Heart right ventricle (tissue), 16 donors: ENCODE measurements at places on chromosomes 16 and 17. TPM values are rescaled to one million over a fixed set of nuclear protein-coding genes. Genes with fewer than 3 reads are reported as not detected.

The WFDC1 gene
- total RNA-seq: 2.1 TPM

DNA sequence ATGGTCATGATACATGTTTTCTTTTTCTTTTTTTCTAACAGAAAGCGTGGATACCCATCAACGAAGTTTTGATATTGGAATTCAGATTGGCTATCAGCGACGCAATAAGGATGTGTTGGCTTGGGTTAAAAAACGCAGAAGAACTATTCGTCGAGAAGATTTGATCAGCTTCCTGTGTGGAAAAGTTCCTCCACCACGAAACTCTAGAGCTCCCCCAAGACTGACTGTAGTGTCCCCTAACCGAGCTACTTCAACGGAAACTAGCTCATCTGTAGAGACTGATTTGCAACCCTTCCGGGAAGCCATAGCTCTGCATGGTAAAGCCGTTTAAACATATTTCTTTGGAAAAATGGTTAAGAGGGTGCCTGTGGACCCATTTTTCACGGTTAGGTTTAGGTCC lies 11.5 kb downstream of the HAPSTR1 start:
- H3K27me3 ChIP-seq: no peaks in the 10 kb centered on the region
- DNase-seq: no peak
- no peak overlapping the region for H3K27ac ChIP-seq
- H3K36me3 ChIP-seq: peaks cover 23% of the 10 kb centered on the region
- H3K4me1 ChIP-seq: peaks cover 88% of the 10 kb centered on the region
- no peak overlapping the region for H3K4me3 ChIP-seq

- peak; percentile 46 for DNase-seq
- no peak overlapping the region for H3K4me3 ChIP-seq
- peak overlapping the region; percentile 28 for H3K27ac ChIP-seq
- H3K36me3 ChIP-seq: no peaks in the 10 kb centered on the region
- H3K4me1 ChIP-seq: peaks cover 47% of the 10 kb centered on the region
Measured at GRCh38 chr16:4522051-4522581, 16.5 kb downstream of the CDIP1 start.

The TBC1D10B gene
- 20.5 TPM for total RNA-seq

The KRTAP9-8 gene
- not detected for total RNA-seq

The CEP295NL gene
- 1.3 TPM for total RNA-seq

- no peaks in the 10 kb centered on the region for H3K36me3 ChIP-seq
- H3K27ac ChIP-seq: no peak overlapping the region
- H3K27me3 ChIP-seq: no peaks in the 10 kb centered on the region
- H3K4me3 ChIP-seq: no peak overlapping the region
- no peak for DNase-seq
Measured at GRCh38 chr16:62889097-62889496, 852.9 kb upstream of the CDH8 start.

The SLC5A2 gene
- not detected for total RNA-seq

- H3K27ac ChIP-seq: no peak overlapping the region
- H3K36me3 ChIP-seq: no peaks in the 10 kb centered on the region
- peaks cover 75% of the 10 kb centered on the region for H3K4me1 ChIP-seq
- H3K4me3 ChIP-seq: peak overlapping the region; percentile 76
Measured at GRCh38 chr16:10943064-10943353, 741 bp upstream of the DEXI start.

The TBC1D3G gene
- not detected for total RNA-seq

The PIPOX gene
- total RNA-seq: 0.64 TPM

DNA sequence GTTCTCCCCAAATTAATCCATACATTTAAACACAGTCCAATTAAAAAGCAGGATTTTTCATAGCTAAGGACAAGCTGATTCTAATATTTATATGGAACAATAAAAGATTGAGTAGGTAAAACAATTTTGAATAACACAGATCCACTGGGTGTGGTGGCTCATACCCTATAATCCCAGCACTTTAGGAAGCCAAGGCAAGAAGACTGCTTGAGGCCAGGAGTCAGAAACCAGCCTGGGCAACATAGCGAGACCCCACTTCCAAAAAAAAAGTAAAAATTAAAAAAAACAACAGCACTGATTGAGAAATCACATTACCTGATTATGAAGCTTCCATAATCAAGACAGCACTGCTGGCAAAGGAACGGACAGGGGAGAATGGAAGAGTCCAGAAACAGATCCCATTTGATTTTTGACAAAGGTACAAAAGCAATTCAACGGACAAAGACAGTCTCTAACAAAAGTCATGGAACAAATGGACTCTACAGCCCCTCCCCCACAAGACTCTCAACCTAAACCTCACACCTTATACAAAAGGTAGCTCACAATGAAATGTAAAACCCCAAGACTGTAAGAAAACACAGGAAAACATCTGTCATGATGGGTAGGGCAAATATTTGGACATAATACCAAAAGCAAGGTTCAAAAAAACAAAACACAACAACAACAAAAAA lies 17.9 kb downstream of the USP7 start:
- H3K27ac ChIP-seq: no peak overlapping the region
- H3K4me1 ChIP-seq: peaks cover 97% of the 10 kb centered on the region
- no peak for DNase-seq
- no peaks in the 10 kb centered on the region for H3K36me3 ChIP-seq
- H3K27me3 ChIP-seq: no peaks in the 10 kb centered on the region
- no peak overlapping the region for H3K4me3 ChIP-seq

DNA sequence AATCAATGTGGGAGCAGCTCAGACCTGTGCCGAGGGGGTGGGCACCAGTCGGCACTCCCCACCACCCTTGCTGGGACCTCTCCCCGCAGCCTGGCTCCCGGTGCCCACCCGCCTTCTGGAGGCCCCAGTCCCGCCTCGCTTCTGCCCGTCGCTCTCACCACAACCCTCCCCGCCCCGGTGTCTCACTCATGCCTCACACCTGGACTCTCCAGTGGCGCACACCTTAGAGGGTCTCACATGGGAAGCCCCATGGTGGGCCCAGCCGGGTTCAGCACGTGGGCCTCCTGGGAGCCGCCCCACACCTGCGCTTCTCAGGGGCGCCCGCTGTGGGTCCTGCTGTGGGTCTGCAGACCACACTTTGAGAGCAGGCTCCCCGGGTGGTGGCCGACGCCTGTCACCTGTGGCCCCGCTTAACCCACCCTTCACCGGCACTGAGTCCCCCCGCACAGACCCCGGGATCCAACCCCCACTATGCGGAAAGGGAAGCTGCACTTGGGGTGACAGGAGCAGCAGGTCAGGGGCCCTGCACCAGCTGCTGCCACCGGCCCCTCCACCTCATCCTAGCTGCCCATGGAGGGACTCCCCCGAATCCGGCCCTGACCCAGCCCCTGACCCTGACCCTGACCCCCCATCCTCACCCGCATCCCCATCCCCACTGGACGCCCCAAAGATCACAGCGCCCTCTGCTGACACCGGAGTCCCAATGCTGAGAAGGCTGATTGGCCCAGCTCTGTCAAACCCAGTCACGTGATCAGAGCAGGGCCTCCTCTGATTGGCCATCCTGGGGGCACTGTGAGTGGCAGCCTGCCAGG lies 27.4 kb upstream of the SLC38A10 start:
- H3K27me3 ChIP-seq: no peaks in the 10 kb centered on the region
- no peak for DNase-seq
- H3K4me3 ChIP-seq: no peak overlapping the region
- no peak overlapping the region for H3K27ac ChIP-seq
- peaks cover 23% of the 10 kb centered on the region for H3K4me1 ChIP-seq

GRCh38 chr16:30761427-30761927 lies 385 bp downstream of the CFAP119 start:
- no peaks in the 10 kb centered on the region for H3K27me3 ChIP-seq
- H3K36me3 ChIP-seq: peaks cover 6% of the 10 kb centered on the region
- no peak overlapping the region for H3K27ac ChIP-seq
- H3K4me1 ChIP-seq: peaks cover 33% of the 10 kb centered on the region
- no peak for DNase-seq

- no peak for DNase-seq
- H3K27me3 ChIP-seq: no peaks in the 10 kb centered on the region
- no peak overlapping the region for H3K4me3 ChIP-seq
- no peaks in the 10 kb centered on the region for H3K36me3 ChIP-seq
- peak overlapping the region; percentile 17 for H3K27ac ChIP-seq
Measured at GRCh38 chr16:53078765-53079485, 24.1 kb downstream of the CHD9 start.

The HEATR9 gene
- total RNA-seq: not detected

DNA sequence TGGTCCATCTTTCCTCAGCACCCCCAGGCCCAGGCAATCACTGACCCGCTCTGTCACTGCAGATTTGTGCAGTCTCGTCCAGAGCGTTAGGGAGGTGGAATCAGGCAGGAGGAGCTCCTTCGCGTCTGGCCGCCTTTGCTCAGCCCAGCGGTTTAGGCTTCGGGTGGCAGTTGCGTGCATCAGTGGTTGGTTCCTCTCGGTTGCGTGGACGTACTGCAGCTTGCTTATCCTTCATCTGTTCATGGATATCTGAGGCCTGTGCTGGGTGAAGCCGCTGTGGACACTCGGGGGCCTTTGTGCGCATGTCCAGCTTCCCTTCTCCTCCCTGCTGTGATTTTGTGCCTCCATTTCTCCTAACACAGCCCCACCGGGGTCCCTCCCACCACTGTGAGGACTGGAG lies 4.7 kb upstream of the P2RX1 start:
- H3K4me1 ChIP-seq: peaks cover 40% of the 10 kb centered on the region
- H3K36me3 ChIP-seq: no peaks in the 10 kb centered on the region
- DNase-seq: no peak
- no peaks in the 10 kb centered on the region for H3K27me3 ChIP-seq

DNA sequence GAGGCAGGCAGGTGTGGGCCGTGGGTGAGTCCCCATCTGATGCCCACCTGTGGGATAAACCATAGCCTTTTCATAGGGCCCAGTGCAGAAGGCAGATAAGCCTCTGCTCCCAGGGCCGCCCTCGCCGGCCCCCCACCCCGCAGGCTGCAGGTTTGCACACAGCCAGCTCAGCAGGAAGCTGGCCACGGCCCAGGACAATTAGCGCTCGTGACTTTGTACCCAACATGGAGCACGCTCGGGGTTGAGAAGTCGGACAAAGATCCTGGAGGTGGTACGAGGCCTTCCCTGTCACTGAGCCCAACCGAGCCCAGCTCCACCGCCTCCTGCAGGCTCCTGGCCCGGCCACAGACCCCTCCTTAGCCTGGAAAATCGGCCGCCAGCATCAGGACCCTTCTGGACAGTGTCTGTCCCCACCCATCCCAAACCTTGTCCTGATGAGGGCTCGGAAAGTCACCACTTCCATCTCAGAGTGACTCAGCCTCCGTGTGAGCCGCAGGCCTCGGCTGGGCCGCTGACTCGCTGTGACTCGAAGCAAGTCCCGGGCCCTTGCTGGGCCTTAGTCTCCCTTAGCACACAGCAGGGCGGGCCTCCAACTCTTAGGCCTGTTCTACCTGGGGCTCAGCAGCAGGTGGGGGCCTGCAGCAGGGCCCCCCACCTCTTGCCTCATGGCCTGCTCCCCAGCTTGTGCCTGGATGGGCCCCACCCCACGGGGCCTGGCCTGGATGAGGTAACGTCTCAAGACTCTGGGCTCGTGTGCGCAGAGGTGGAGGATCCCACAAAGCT lies 22.7 kb downstream of the FAM83G start:
- no peak for DNase-seq
- no peaks in the 10 kb centered on the region for H3K27me3 ChIP-seq
- no peak overlapping the region for H3K4me3 ChIP-seq
- H3K27ac ChIP-seq: no peak overlapping the region
- no peaks in the 10 kb centered on the region for H3K36me3 ChIP-seq
- H3K4me1 ChIP-seq: no peaks in the 10 kb centered on the region

DNA sequence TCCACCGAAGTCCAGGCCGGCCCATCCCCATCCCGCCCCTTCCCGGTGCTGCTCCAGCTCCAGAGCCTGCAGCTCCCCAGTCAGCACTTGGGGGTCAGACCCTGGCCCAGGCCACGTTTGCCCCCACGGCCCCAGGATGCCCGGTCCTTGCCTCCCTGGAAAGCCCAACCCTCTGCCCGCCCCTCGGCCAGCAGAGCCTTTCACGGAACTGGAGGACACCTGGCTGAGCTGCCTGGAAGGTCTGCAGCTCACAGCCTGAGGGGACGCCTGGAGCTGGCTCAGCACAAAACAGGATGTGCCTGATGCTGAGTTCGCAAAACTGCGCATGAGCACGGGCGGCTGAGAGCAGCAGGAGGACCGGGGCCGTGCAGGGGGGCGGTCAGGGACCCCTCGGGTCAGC lies 29.7 kb upstream of the SSTR5 start:
- H3K36me3 ChIP-seq: no peaks in the 10 kb centered on the region
- no peak overlapping the region for H3K27ac ChIP-seq
- no peak for DNase-seq
- peaks cover 7% of the 10 kb centered on the region for H3K4me1 ChIP-seq
- peaks cover 51% of the 10 kb centered on the region for H3K27me3 ChIP-seq

The SDR42E2 gene
- total RNA-seq: not detected

The MAF gene
- total RNA-seq: 26.2 TPM

DNA sequence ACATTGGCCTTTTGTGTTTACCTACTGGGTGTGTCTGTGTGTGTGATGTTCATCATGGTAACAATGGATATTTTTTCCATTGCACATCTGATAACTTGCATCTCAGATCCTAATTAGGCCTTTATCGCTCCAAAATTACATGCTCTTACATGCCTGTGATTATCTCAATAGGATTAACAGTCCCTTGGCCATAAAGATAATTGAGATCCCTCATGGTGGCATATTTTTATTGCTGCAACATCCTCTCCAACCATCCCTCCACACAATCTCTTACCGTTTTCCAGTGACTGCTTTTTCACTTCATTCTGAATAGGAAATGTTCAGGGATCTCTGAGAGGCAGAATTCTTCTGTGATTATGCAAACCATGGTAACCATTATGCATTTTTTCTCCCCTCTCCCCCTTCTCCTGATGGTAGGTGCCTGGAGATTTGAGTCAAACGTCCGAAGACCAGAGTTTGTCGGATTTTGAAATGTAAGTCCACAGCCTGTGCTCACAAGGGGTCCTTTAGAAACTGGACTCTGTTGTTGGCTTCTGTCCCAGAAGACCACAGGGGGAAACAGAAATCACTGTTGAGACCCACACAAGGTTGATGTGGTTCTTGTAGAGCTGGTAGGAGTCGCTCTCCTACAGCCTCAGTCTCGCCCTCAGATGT lies 405.5 kb downstream of the CPPED1 start:
- DNase-seq: no peak
- no peaks in the 10 kb centered on the region for H3K27me3 ChIP-seq
- no peaks in the 10 kb centered on the region for H3K4me1 ChIP-seq
- H3K27ac ChIP-seq: no peak overlapping the region

The KRTAP2-2 gene
- not detected for total RNA-seq

- H3K4me1 ChIP-seq: no peaks in the 10 kb centered on the region
- H3K36me3 ChIP-seq: peaks cover 72% of the 10 kb centered on the region
- no peak overlapping the region for H3K4me3 ChIP-seq
- no peak overlapping the region for H3K27ac ChIP-seq
- DNase-seq: no peak
Measured at GRCh38 chr17:69018687-69019086, 42.0 kb downstream of the ABCA9 start.

The TBC1D3I gene
- total RNA-seq: 0.56 TPM

The PRSS21 gene
- total RNA-seq: not detected

- H3K27ac ChIP-seq: peak overlapping the region; percentile 52
- DNase-seq: peak; percentile 40
- H3K27me3 ChIP-seq: no peaks in the 10 kb centered on the region
- H3K4me1 ChIP-seq: peaks cover 7% of the 10 kb centered on the region
- H3K4me3 ChIP-seq: no peak overlapping the region
- no peaks in the 10 kb centered on the region for H3K36me3 ChIP-seq
Measured at GRCh38 chr16:77894162-77894561, 105.8 kb downstream of the VAT1L start.
